ENCODE measurements at places on chromosomes 7 and 10. TPM values are rescaled to one million over a fixed set of nuclear protein-coding genes. Genes with fewer than 3 reads are reported as not detected.

NET1 gene
- total RNA-seq: 19.0 TPM

HPSE2 gene
- total RNA-seq: not detected

- no peak for DNase-seq
Observed at GRCh38 chr10:278707-279106, 143.5 kb downstream of the ZMYND11 start.

DNA sequence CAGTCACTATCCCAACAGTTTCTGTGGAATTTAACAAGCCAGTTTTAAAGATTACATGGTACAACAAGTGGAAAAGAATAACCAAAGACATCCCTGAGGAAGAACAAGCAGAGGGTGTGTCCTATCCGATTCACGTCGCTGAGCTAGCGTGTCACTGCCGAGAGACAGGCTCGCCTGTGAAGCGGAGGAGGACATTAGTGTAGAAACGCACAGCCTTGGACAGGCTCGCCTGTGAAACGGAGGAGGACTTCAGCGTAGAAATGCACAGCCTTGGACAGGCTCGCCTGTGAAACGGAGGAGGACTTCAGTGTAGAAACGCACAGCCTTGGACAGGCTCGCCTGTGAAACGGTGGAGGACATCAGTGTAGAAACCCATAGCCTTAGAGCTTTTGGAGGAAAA is 52.7 kb upstream of the INPP5A start:
- DNase-seq: no peak

DNA sequence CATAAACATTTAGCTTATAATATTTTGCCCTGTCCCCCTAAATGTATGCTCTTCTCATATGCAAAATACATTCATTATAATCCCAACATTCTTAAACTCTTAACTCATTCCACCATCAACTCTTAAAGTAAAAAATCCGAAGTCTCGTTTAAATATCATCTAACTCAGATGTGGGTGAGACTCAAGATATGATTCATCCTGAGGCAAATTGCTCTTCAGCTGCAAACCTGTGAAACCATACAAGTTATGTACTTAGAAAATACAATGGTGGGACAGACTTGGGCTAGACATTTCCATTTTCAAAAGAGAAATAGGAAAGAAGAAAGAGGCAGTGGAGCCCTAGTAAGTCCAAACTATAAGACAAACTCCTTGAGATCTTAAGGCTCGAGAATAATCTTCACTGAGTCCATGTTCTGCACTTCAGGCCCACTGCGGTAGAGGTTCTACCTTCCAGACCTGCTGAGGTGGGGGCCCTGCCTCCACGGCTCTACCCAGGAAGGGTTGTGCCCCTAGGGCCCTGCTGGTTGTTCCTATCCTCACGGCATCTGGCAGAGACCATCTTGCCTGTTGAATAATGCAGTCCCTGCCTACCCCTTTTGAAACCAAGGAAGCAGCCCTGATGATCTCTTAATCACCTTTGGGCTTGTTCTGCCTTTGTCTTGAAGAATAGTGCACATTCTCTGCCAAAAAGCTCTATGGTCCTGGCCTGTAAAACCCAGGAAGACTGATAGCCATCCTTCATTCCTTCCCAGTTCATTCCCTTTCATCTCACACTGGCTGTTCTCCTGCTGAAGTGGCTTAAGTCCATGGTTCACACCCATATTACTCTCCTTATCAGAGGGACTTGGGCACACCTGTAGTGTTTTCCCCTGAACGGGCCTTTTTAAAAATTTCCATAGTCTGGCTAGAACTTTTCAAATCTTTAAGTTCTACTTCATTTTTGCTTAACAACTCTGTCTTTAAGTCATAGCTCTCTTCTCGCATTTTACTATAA is 37.3 kb downstream of the INPP5F start:
- DNase-seq: no peak

DNA sequence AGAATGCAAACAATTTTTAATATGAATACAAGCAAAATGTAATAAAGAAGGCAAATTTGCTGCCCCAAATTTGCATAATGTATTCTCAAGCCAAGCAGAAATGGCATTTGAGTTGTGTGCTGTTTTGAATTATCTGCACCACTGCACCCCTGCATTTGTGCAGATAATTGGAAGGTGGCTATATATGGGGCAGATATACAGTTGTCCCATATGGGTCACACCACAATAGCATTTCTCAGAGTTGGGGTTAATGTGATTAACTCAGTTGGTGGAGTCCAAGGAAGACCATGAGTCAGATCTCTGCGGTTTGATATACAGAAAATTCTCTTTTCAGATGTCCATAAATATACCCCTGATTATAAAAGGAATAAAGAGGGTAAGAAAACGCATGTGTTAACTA is 68.9 kb upstream of the EXOC4 start:
- no peak for DNase-seq

DNA sequence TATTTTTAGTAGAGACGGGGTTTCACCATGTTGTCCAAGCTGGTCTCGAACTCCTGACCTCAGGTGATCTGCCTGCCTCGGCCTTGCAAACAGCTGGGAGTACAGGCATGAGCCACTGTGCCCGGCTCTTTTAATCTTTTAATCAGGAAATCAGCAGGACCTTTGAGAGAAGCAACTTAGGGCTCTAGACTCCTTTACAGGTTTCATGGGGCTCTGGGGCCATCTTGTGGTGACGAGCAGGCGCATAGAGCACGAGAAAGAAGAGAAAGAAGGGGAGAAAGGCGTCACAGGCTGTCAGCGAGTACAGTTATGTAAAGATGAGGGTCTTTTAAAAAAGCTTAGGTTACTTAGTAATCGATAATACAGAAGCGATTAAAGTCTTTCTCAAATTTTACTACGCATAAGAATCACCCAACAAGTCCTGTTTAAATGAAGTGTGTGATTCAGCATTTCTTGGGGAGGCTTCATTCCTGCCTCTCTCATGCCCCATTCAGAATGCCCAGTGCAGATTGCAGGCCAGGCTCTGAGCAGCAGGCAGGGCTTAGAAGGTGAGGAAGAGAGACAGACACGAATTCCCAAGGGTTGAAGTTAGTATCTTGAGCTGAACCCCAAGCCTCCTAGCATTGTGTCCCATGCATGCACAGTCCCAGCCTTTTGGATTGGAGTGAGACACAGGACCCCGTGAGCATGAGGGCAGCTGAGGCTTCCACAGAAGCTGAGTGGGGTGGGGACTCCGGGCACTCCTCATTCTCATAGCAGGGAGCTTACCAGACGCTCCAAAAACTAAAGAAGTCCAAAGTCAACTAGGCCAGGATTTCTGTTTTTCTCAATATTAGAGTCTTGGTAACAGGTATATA is 23.6 kb upstream of the PFKP start:
- DNase-seq: peak; percentile 34

NME8 gene
- not detected for total RNA-seq

DNA sequence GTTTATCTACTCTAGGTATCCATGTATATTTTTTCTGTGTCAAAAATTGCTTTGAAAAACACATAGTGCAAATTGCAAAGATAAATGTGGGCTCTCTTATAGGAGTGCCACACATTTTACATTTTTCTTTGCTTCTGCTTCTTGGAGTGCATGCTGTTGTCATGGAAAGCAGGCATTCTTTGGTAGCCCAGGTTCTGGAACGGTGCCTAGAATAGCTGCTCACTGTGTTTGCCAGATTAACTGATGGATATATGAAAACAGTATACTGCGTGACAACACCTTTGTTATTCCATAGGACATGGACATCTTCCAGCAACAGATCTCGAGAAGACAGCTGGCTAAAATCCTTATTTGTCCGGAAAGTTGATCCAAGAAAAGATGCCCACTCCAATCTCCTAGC is 13.4 kb downstream of the NIPSNAP2 start:
- no peak for DNase-seq

CPXM2 gene
- total RNA-seq: not detected

DNA sequence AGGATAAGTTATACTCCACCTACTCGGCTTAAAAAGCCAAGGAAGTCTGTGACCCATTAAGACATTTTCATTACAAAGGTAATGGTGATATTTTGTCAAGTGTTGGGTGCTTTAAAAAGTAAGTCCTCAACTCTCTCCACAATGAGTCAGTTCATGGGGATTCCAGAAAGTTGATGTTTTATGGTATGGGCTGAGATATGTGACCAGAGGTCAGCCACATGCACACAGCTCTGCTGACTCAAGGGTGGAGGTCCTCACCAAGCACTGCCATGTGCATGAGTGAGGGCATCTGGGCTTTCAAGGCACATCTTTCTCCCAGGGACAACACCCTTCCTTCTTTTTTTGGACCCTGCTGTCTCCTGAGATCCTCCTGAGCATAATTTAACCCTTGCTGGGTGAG is 292.9 kb downstream of the PTEN start:
- DNase-seq: no peak

TUBB8 gene
- total RNA-seq: not detected

DNA sequence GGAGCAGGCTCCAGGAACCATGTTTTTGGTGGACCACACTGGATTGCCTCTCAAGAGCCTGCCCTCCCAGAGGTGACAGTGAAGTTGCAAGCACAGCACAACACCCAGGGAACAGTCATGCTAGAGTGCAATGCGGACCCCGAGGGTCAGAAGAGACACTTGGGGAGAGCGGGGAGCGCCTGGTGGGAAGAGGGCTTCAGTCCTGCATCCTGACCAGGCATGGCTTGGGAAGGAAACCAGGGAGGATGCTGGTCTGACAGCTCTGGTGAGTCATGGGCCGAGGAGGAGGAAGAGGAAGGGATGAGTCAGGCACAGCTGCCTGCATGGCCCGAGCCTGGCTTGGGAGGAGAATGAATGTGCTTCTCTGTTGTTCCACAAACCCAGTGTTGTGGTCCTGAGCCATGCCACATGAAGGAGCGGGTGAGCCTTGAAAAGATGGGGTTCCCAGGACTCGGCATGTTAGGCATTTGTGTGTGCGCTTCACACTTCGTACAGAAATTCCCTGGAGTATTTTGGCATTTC is 29.5 kb upstream of the ANKRD2 start:
- DNase-seq: no peak

C10orf67 gene
- total RNA-seq: not detected

FAM237B gene
- not detected for total RNA-seq

OR2A5 gene
- total RNA-seq: not detected

DNA sequence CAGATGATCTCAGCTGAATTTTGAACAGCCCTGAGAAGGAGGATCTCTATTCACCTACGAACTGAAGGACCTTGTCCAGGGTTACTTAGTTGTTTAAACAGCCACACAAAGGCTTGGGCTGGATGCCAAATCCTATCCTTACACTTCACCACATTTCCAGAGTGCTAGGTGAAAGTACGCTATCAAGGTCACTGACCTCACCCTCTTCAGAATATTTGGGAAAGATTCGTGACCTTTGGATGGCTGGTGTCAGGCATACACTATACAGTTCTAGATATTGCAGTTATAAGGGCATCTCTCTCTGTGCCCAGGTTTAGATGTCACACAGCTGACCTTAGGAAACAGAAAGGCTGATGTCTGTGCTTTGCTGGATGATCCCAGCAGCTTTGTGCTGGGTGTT is 61.2 kb upstream of the ABLIM1 start:
- no peak for DNase-seq

HOXA3 gene
- not detected for total RNA-seq

DNA sequence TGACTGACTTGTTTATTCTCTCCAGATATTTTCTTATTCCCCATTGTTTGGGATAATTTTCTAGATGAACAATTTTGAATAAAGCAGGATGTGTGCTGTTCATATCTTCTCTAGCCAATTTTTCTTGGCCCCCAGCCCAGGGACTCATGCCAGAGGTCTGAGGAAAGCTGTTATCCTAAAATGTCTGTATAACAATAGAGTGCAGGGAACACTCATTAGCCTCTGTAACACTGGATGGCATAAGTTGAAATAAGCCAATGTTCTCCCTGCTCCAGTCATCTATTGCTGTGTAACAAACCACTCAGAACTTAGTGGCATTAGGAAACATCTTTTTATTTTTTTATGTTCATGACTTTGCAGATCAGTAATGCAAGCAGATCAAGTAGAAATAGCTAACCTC is 121.7 kb upstream of the TRIM24 start:
- no peak for DNase-seq

SOSTDC1 gene
- not detected for total RNA-seq

SORCS1 gene
- not detected for total RNA-seq

FRMD4A gene
- total RNA-seq: 0.44 TPM

DNA sequence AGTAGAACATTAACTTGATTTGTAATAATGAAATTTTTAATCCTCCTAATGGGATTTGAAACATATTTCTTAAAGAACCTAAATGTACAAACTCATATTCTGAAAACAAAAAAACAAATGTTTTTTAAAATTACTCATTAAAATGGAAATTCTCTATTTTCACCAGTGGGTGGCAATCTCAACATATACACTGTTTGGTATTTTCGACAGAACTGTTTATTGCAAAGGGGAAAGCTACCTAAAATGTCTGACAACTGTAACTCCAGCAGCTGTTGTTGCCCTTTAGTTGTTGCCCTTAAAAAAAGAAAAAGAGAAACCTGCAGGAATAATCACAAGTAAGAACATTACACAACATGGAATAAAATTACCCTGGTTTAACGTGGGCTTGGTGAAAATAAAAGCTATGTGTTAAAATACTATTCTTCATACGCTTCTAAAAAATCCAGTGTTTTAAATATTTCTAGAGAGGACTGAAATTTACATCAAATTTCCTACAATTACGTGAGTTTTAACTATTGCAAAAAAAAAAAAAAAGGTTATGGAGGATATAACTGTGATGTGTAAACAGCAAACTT is 54.5 kb downstream of the COL1A2 start:
- DNase-seq: no peak

- no peak for DNase-seq
Observed at GRCh38 chr10:86403183-86403797, 36.7 kb upstream of the GRID1 start.

PRLHR gene
- total RNA-seq: not detected

NPY gene
- total RNA-seq: not detected

DNA sequence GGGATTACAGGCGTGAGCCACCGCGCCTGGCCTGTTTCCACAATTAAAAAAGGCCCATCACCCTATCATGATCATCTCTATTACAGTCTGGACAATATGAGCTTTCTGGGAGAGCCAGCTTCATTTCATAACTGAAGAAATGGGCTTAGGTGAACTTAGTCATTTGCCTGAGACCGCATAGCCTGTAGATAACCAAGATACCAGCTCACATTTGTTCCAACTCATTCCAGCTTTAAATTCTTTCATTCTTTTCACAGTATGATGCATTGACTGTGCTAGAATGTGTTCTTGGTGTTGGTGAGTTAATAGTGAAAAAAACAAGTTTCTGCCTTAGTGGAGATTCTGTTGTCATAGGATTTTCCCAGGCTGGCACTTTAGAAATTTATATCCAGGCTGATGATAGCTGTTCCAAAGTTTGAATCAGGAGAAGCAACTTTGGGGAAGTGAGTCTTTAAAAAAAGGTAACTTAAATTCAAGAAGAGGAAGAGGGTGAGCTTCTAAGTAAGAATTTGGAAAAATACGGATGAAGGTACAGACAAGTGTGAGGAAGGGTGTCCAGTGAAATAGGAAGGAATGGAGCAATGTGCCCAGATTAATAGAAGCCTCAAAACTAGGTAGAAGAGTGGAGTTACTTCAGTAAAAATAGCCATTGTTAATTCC is 2.1 kb upstream of the H2AZ2 start:
- no peak for DNase-seq

- no peak for DNase-seq
Observed at GRCh38 chr10:21870849-21871248, 132.7 kb downstream of the DNAJC1 start.

GRCh38 chr10:103712898-103713498 is 142.4 kb downstream of the SH3PXD2A start:
- DNase-seq: peak; percentile 73

Data from activated B cell treated with CpG ODN at 0.5 μM for 24 hours (primary cell).